ENCODE measurements at places on chromosomes 7 and 10. TPM values are rescaled to one million over a fixed set of nuclear protein-coding genes. Genes with fewer than 3 reads are reported as not detected.

The RNLS gene
- total RNA-seq: 10.0 TPM

The SKIDA1 gene
- total RNA-seq: 0.44 TPM

The GJD4 gene
- not detected for total RNA-seq

The CNPY1 gene
- not detected for total RNA-seq

The KLF14 gene
- total RNA-seq: not detected

Data from esophagus mucosa (tissue), 1 donor.